Pancreas (tissue), 10 donors: ENCODE measurements at places on chromosomes 6 and 20. TPM values are rescaled to one million over a fixed set of nuclear protein-coding genes. Genes with fewer than 3 reads are reported as not detected.

The FERMT1 gene
- 3.3 TPM for total RNA-seq

The SNX21 gene
- total RNA-seq: 5.6 TPM

The SLC17A1 gene
- total RNA-seq: not detected

The EDN1 gene
- 2.4 TPM for total RNA-seq

The PRSS16 gene
- total RNA-seq: 26.5 TPM
